AG08396 (cell line): ENCODE measurements at places on chromosomes 6 and 20.

- no peak for DNase-seq
Observed at GRCh38 chr6:44180886-44181285, 22.3 kb downstream of the CAPN11 start.

- DNase-seq = no peak
Observed at GRCh38 chr6:157761331-157761921, 61.6 kb upstream of the SNX9 start.

- no peak for DNase-seq
Observed at GRCh38 chr6:14149053-14149738, 31.6 kb downstream of the CD83 start.

DNA sequence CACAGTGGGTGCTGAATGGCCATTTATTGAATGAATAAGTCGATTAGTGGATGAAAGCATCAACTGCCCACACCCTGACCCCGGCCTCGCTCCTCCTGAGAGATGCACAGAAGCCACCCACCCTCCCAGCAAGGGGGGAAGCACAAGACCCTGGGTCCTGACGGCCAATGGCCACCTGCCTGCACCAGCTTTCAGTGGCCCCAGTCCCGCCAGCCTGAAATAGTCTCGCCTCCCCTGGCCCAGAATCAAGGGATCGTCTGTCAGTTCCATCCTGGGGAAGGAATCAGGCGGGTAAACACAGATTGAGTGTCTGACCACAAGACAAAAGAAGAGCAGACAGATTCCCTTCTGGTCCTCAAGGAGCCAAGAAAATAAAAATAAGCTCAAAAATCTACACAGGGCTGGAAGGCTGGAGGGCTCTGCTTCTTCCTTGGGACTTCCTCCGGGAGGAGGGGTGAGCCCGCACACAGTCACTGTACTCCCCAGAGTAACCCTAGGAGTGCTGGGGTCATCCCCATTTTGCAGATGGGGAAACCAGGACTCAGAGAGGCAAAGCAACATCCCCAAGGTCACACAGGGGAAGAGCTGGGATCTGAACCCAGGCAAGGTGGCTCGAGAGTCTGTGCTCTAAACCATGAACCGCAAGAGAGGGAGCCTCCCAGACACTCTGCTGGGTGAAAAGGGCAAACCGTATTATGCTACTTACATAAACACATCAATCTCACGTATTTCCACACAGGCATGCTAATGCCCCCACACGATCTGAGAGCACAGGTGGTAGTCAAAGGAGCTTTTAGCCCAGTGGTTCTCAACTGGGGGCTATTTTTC, 7.8 kb downstream of the PREX1 start:
- no peak for DNase-seq

DNA sequence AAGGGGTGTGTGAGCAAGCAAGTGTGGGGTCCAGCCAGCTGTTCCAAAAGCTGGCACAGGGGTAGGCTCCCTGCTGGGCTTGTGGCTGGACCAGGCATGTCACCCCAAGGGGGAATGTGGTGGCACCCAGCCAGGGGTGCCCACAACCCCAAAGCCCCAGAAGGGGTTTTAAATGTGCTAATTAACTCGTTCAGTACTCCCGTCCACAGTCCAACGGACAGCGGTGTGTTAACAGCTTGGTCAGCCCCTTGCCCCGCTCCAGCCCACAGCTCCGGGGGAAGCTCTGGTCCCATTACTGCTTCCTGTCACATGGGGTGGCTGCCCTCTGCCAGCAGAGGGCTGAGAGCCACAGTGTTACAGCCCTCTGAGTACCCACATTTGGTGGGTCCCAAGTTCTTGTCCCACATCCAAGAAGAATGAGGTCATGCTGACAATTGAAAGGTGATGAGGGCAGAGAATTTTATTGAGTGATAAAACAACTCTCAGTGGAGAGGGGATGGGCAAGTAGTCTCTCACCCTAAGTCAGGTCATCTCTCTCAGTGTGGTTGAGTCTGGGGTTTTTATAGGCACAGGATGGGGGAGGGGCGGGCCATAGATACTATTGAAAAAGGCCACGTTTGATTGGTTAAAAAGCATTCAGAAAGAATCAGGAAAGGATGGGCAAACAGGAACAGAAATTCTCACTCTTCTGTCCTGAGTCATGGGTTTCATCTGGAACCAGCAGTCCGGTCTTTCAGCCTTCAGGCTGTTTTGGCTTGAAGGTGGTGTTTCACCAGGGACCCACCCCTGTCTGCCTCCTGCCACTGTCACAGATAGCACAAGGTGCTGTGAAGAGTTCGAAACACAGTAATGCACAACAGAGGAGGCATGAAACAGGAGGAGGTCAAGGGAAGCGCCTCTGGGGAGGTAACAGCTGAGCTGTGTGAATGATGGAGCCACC, 238.5 kb downstream of the NFATC2 start:
- DNase-seq = no peak

DNA sequence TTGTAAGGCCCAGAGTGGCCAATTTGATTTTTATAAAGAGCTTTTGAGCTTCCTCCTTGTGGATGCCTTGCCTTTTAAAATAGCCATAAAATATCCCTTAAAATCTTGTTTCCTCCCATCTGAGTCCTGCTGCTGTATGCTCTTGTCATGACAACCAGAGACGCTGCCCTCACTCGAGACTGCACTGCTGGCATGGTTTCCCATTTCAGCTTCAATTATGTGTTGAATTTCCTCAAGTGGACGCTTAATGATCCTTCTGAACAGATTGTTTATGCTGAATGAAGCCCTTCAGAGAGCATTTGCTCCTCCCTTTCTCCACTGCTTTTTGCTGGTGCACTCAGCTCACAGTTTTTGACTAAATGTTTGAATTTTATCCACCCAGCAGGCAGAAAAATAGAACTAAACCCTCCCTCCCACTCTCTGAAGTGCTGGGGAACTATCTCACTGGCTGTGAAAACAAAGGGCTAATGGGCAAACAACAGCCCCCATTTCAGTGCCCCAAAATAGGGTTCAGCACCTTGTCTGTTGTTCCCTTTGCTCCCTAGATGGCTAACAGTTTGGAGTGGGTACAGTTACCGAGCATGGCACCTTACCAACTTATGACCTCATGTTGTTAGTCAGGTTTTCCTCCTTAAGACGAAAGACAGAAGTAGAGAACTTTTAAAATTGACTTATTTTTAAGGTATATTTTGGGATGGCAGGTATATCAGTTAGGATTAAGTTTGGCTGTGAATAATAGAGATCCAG, 45.5 kb upstream of the RNF8 start:
- DNase-seq = peak; percentile 30

DNA sequence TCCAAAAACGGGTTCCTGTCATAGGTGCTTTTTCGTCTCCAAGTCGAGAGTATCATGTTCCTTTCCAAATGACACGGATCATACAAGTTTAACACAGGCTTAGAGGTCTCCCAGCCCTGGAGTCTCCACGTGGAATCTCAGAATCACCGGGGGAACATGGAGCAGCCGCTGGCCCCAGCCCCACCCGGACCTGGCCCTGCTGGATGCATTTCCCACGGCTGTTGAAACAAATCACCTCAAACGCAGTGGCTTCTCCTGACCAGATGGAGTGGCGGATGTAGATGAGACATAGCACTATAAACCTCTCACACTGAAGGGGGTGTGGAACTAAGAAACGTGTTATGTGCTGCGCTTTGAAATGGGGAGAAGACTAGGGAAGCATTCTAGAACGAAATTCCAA, 70.0 kb upstream of the FRMD1 start:
- no peak for DNase-seq

DNA sequence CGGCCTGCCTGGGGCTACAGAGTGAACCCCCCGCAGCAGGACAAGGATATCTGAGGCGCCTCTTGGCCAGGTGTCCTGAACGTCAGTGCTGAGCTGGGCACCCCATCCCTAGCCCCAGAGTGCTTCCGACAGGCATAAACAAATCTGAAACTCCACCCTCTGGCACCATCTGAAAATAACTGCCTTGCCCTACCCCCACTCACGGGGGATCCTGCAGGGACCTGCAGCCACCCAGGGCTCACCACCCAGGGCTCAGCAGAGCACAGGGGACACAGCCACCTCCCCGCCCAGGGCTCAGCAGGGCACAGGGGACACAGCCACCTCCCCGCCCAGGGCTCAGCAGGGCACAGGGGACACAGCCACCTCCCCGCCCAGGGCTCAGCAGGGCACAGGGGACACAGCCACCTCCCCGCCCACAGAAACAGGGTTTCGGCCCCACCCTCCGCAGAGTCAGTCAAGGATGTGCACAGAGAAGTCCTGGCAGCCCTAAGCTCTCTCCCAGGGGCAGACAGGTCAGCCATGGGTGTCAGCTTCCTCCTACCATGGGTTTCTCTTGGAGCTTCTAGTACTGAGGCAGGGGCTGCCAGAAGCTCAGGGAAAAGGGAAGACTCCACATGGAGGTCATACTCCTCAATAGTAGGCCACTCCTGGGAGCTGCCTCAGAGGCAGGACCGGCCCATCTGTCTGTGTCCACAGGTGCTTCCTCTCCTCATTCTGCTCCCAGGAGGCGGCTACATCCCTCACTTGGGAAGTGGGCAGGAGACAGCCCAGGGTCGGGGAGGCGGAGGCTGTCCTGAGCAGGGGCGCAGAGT, 4.6 kb downstream of the UCKL1 start:
- no peak for DNase-seq

DNA sequence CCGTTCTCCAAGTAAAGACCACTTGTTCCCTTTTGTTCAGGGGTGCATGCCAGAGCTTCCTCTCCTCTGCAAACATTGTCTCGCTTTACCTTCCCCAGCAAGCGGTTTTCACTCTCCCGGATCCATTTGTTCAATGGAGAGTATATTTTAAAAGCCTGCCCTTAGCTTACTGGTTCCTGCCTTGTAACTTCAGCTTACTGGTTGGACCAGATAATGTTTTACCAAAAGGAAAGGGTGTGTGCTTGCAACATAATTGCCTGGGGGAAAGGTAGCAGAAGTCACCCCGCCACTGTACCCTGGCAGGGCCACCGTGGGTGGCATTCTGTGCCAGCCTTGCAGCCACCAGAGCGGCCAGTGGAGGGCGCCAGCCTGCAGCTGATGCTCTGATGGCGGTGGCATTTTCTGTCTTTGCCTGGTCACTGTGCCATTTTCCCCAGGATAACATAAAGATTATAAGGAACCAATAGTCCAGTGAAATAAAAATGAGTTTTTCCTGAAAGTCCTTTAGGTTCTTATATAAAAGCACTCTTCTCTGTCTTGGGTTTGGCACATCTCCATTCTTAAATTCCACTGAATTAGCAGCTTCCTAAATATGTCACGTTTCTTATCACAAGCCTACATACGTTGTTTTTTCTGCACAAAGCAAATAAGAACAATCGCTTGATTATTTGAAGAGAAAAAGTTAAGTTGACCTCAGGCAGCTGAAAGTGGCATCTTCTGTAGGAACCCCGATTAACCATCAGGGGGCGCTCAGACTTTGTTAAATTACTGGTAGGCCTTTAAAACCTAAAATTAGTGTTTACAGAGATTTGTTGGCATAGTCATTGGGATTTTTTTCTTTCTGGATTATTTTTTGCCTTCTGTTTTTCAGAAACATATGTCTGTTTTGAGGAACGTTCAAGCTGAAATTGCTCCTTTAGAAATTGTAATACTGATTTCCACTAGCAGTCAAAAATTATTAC, 67.4 kb upstream of the XRN2 start:
- DNase-seq = peak; percentile 46

DNA sequence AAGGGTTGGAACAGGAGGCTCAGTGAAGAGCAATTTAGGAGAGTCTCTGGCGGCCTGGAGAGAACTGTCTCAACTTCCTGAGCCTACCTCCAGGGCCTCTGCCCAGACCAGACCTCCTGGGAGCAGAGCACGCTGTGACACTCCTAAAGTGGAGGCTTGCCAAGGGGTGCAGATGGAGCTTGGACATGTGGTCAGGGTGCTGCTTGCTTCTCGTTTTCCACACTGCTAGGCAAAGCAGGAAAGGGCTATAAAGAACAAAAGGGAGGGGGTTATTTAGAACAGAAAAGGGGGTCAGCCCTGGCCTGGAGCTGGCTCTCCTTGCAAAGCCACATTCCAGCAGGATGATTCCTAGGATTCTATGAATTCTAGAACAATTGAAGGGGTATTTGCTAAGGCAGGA, 145.7 kb upstream of the GGTLC1 start:
- DNase-seq = no peak

GRCh38 chr6:144665932-144666450, 380.9 kb downstream of the UTRN start:
- no peak for DNase-seq

DNA sequence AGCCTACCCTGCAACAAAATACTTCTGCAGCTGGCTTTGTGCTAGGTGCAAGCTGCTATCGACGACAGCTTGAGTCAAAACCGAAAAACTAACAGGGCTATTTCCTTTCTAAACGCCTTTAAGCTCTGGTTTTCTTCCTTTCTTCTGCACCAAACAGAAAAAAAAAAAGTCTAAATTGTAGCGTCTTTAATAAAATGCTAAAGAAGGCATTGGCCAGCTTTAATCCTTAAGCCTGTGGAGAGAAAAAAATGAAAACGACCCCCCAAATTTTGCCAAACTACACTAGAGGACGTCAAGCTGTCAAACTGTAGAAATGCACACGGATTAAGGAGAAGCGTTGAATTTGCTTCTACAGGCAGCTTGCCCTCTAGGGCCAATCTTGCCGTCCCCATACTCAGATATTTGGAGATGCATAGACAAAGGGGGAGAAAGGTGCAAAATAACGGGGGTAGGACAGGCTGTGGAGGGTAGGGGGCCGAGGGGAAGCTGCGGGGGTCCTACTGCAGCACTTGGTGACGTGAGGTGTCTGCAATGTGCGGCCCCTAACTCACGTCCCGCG, 1.4 kb upstream of the NRN1 start:
- DNase-seq = no peak

DNA sequence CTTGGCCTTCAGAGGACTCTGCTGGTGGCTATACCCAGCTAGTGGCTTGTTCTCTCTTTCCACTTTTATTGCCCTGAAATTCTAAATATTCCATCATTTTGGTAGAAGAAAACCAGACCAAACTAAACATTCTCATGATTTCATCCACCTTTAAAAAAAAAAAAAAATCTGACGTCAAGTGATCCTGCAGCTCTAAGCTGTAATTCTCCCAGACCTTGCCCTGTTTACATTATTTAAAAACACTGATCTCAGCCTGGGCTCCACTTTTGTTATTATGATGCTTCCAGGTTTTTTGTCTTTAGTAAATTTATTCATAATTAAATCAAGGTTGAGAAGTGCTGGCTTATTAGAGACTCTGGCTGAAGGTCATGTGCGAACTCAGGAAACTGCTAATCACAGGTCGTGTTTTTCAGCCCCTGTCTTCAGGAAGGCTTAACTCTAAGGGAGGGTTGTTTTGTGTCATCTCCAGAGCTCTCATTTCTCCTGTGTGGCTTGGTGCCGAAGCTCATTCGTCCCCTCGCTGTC, 114.4 kb downstream of the MTHFD1L start:
- DNase-seq = no peak

GRCh38 chr6:77457720-77458349, 5.5 kb downstream of the HTR1B start:
- peak; percentile 82 for DNase-seq

GRCh38 chr20:61683721-61684120, 382.0 kb downstream of the TAF4 start:
- DNase-seq = no peak

GRCh38 chr6:11058406-11058805, 14.3 kb upstream of the ELOVL2 start:
- no peak for DNase-seq

DNA sequence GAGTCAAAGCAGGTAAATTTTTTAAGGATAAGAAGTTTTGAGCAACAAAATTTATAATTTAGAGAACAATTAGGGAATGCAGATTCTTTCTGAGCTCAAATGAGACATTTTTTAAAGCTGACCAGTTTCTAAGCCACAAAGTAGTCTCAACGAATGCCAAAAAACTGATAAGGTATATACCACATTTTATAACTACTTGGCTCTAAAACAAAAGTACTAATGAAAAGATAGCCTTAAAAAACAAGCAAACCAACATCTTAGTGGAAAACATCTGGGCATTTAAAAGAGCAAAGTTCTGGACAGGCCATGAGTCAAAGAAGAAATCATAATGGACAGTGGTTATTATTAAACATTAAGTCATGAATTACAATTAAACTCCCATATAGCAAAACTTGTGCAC, 23.2 kb upstream of the RNF146 start:
- no peak for DNase-seq
